ENCODE measurements at places on chromosomes 12 and 14.
A peak's percentile ranks its signal among the peaks of the same experiment; 100 is the strongest.

GRCh38 chr14:95662376-95663186 is 23.6 kb upstream of the TCL1B start:
- DNase-seq, result no peak

- no peak for DNase-seq
Observed at GRCh38 chr12:31003861-31004640, 69.6 kb upstream of the DDX11 start.

GRCh38 chr12:32303174-32303549 is 96.2 kb upstream of the FGD4 start:
- DNase-seq, result no peak

DNA sequence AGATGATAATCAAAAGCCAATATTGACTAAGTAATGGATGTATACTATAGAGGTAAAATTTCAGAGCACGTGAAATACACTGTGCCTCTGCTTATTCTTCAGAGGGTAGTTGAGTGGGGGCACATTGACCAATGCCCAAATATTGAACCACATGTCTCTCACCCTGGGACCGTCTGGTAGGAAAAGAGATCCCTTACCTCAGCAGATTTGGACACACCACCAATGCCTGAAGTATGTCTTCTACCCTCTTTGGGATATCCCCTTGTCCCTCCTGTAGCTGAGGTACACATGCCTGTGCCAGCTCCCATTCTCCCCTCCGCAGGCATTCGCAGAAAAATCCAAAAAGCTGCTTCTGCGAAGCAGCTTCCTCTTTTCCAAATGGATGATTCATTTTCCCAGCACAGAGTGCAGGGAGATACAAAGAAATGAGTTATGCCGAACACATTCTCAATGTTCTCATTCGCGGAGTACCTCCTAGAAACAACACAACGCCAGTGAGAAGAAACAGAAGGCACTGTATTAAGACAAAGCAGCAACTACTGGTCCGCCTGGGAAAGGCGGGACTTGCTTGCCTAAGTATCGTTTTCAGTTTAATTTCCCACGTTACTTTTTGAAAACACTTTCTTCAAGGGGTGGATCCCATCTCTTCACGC is 691 bp downstream of the ZFYVE26 start:
- DNase-seq, result no peak

GRCh38 chr12:52087961-52088820 is 8.7 kb downstream of the SMIM41 start:
- no peak for DNase-seq

GRCh38 chr14:25042362-25043299 is 7.3 kb downstream of the STXBP6 start:
- DNase-seq, result peak; percentile 9

DNA sequence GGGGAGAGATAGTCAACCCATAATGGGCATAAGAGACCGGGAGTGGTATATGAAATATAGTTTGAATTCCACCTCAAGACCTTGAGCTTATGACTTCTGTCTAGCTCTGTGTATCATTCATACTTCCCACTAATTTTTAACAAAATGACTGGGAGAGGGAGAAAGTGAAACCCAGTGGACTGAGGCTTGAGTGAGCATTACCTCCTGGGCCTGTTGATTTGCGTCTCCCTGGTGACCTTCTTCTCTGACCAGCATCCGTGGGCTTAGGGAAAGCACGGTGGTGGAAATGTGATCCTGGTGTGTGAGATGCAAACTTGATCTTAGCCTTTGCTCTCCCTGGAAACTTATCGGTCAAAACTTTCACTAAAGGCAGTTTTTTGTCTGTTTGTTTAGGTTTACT is 207.9 kb upstream of the BCL2L14 start:
- no peak for DNase-seq

- DNase-seq, result no peak
Observed at GRCh38 chr12:10227648-10228047, 15.0 kb downstream of the GABARAPL1 start.

- no peak for DNase-seq
Observed at GRCh38 chr12:2541631-2542204, 253.1 kb upstream of the FKBP4 start.

DNA sequence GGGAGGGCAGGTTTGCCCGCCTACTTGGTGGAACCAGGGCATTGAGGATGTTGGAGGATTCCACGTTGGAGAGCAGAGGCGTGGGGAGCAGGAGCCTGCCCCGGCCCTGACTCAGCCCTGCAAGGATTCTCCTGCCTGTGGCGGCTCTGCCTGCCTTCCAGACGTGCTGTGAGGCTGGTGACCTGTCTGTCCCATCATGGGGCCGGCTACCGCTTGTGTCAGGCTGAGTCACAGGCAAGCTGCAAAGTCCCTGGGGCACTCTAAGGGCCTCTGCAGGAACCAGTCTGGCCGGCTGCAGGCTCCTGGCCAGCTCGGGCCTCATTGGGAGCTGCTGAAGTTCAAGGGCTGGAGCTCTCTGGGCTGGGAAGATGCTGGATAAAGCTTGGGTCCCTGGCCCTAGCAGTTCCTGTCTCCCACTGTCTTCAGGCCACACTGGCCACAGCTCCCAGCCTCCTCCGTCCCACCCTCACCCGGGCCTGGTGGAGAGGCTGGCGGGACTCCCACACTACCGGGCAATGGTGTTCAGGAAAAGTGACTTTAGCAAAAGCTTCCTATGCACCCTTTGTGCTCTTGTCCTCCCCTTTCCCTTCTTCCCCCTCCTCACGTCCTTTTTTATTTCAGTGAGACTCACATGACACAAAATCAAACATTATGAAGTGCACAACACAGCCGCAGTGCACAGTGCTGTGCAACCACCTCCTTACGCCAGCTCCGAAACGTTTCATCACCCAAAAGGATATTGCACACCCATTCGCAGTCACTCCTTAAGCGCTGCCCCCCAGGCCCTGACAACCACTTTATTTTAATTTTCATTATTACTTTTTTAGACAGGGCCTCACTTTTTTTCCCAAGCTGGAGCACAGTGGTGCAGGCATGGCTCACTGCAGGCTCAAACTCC is 22.0 kb upstream of the ULK1 start:
- DNase-seq, result no peak

- no peak for DNase-seq
Observed at GRCh38 chr12:7501031-7501588, 2.5 kb downstream of the CD163 start.

- no peak for DNase-seq
Observed at GRCh38 chr14:39398382-39398781, 33.9 kb downstream of the FBXO33 start.

- DNase-seq, result no peak
Observed at GRCh38 chr12:93146263-93146939, 217.3 kb upstream of the EEA1 start.

DNA sequence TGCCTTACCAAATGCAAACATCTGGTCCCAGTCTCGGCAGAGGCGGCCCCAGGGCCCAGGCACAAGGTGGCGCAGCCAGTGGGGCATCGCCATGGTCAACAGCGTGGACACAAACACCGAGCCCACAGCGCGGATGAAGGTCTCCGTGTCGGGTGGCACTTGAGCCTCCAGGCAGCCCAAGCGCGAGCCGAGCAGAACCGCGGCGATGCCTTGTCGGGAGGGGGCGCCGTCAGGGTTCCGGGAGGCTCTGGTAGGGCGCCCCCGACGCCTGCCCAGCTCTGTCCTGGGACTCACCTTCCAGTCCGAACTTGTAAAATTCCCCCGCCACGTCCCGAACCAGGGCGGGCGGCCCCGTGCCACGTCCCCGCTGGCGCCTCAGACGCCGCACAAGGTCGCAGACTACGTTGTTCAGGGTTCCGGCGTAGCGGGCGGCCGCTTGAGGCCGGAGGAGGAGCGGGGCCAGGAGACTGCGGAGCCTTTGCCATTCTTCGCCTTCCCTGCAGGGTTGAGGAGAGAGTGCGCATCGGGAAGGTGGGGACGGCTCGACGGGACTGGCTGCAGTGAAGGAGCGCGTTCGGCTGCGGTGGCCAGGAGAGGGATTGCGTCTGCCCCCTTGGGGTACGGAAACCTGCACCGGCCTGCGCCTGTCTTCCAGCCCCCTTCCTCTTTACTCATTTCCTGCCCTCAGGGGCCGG is 1.7 kb downstream of the CYP27B1 start:
- no peak for DNase-seq

DNA sequence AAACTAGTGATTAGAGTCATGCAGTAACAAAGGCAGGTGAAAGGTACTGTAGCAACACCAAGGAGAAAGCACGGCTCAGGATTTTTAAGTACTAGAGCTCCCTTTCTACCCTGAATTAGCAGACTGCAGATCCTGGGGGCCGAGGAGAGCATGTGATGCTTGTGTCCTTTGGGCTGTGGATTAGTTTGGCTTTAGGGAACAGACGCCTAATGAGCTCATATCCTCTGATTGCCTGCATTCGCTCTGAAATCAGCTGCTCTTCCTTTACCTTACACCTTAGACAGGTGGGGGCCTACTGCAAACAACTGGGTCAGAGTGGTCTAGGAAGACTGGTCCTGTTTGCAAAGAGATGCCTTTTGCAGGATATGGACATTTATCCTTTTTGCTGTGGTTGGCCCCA is 2.2 kb downstream of the PIP4K2C start:
- DNase-seq, result no peak
